ENCODE measurements at places on chromosomes 7 and 10. TPM values are rescaled to one million over a fixed set of nuclear protein-coding genes. Genes with fewer than 3 reads are reported as not detected.

Gene WDFY4
- 6.7 TPM for total RNA-seq

Gene ITIH5
- 14.9 TPM for total RNA-seq

Gene MPLKIP
- 32.0 TPM for total RNA-seq

Gene ADRB1
- total RNA-seq: 22.1 TPM

Gene GSDME
- total RNA-seq: 29.7 TPM

Gene PSTK
- total RNA-seq: 12.9 TPM

Gene ADRA2A
- total RNA-seq: 7.0 TPM

Gene CADPS2
- 90.4 TPM for total RNA-seq

Gene PTPN20
- 7.6 TPM for total RNA-seq

Gene TMEM130
- 302 TPM for total RNA-seq

Gene PKD2L1
- 4.5 TPM for total RNA-seq

Gene ZNF727
- 7.2 TPM for total RNA-seq

Gene PON1
- total RNA-seq: 0.76 TPM

Gene ARMS2
- not detected for total RNA-seq

Gene SH3PXD2A
- total RNA-seq: 60.0 TPM

Gene CTTNBP2
- 52.2 TPM for total RNA-seq

Gene EMX2
- total RNA-seq: 25.0 TPM

Gene GRM3
- total RNA-seq: 69.9 TPM

Gene GJC3
- not detected for total RNA-seq

Gene PNLIPRP3
- not detected for total RNA-seq

Gene LRRC17
- total RNA-seq: 1.5 TPM

Gene SMURF1
- 25.2 TPM for total RNA-seq

Gene IMPDH1
- total RNA-seq: 29.4 TPM

Gene COL1A2
- total RNA-seq: 21.8 TPM

Gene CHAT
- total RNA-seq: not detected

Measured in dorsolateral prefrontal cortex (tissue), 122 donors.